Lower lobe of right lung (tissue), 2 donors: ENCODE measurements at places on chromosomes 11 and 22.

- DNase-seq: no peak
Observed at GRCh38 chr11:19868871-19869270, 156.2 kb downstream of the NAV2 start.

- no peak for DNase-seq
Observed at GRCh38 chr22:46213052-46213451, 37.0 kb downstream of the CDPF1 start.

DNA sequence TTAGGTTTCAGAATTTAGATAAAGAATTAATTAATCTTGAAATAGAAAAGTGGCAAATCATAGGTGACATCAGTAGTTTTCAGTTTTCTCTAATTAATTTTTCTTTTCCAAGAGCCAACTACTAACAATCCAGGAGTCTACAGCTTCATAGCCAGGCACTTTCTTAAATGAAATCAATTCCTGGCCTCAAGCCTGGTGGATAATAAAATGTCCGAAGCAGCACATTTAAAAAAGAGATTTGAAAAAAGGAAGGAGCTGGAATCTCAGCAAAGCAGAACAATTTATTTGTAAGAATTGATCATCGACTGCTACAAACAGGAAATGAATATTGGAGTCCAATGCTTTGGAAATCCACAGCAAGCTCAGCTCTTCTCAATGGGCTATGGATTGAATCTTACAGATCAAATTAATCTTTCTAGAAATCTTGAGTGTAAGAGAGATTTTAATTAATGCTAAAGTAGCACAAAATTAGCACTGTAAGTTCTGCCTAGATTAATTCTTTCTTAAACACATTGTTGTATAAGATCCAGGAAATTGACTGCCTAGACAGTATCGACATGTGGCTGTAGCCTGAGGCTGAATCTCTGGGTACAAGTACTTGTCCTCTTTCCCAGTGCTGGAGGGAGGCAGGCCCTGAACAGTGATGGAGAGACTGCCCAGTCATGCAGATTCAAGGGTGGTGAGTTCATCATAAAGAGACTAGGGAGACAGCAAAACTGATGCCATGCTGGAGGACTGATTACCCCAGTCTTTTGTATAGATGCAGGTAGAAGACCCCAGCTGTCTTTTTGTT lies 167.8 kb upstream of the POU2AF2 start:
- DNase-seq: no peak

GRCh38 chr11:41309716-41310115 lies 149.7 kb downstream of the LRRC4C start:
- no peak for DNase-seq

DNA sequence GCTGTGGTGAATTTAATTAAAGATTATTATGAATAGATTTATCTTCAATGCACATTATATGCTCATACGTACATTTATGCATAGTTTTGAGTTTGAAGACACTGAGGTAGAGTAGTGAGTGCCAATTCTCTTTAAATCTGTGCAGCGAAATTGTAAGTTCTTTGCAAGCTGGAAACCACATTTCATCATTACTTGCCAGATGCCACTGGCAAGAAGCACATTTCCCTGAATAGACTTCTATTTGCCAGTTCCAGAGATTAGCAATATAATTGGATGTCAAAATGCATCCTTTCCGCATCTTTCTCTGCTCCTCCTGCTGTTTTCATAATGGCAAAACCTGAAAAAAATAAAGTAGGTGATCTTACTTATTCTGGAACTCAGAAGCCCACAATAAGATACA lies 448.0 kb downstream of the LUZP2 start:
- no peak for DNase-seq
